Kidney capillary endothelial cell (primary cell): ENCODE measurements at places on chromosomes 11 and 22.

GRCh38 chr22:29310065-29310862, 3.8 kb downstream of the GAS2L1 start:
- no peak for DNase-seq

DNA sequence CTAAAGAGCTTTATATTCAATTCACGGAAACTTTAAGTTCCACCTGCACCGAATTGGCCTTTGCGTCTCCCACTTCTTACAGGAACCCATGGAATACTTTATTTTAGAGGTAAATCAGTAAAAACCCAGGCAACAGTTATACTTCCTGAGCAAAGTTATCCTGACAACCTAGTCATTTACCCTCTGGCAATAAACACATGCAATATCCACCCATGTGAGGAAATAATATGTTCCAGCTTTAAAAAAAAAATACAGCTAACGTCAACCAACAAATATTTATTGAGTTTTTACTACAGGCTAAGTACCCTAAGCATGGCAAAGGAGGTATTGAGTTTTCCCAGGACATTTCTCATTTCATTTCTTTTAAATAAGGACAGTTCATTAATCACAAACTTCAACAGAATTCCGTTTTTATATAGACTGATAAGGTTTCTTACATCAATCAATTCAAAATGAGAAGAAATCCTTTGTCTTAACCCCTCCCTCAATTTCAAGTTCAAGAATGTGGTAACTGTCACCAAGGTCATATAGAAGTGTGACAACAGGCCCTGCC, 38.3 kb upstream of the CCDC34 start:
- no peak for DNase-seq

DNA sequence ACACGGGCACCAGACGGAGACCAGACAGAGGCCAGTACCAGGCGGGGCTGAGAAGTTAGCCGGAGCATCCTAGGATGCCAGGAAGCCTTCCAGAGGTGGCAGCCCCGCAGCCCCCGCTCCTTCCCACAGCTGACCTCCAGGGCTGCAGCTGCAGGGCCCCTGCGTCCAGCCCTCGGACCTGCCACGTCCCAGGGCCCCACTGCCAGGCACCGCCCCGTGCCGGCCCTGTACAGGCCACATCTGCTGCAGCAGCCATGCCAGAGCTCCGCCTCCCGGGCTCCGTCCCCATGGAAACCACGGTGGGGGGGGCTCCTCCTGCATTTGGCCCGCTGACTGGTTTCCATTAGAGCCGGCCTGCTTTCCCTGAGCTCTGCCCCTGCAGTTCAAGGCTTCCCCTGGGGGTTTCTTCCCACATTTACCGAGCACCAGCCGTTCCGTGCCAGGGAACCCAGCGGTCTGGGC, 62.5 kb upstream of the PPARA start:
- DNase-seq: no peak

- DNase-seq: no peak
Observed at GRCh38 chr11:78790784-78791183, 216.1 kb upstream of the NARS2 start.

DNA sequence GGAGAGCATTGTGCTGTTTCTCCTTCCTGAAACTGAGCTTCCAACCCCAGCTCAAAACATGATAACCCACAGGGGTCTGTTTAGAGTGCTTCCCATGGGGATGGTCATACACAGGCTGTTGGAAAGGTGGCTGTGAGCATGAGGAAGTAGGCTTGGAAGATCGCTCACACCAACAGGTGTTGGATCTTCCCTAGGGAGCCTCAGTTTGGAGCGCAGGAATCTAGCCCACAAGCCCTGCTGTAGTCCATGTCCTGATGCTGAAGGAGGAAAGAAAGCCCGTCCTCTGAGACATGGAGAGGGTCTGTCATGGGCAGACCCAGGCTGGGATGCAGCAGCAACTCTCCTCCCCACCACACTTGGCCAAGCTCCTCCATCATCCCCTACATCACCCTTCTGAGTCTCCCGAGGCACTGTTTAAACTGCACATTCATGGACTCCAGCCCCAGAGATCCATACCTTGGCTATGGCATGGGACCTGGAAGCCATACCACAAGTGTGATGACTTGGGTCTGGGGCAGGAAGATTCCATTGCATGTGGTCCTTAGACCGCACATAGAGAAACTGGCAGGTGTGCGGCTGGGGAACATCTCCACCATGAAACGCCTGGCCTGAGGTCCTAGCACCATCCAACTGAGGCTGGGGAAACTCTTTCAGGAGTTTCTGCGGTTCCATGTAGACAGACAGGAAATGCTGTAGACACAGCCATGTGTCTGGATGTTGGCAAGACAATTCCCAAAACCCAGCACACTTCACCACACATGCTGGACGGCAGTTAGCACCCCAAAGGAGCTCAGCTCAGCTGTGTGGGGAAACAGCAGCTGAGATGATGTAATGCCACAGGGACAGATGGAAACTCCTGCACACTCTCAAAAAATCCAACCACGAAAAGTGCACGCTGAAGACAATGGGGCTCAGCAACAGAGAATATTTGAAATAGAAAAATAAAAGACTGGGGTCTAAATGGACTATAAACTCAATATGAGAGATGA, 27.6 kb upstream of the TTC12 start:
- DNase-seq: no peak

GRCh38 chr11:125569915-125570621, 791 bp downstream of the EI24 start:
- DNase-seq: no peak

DNA sequence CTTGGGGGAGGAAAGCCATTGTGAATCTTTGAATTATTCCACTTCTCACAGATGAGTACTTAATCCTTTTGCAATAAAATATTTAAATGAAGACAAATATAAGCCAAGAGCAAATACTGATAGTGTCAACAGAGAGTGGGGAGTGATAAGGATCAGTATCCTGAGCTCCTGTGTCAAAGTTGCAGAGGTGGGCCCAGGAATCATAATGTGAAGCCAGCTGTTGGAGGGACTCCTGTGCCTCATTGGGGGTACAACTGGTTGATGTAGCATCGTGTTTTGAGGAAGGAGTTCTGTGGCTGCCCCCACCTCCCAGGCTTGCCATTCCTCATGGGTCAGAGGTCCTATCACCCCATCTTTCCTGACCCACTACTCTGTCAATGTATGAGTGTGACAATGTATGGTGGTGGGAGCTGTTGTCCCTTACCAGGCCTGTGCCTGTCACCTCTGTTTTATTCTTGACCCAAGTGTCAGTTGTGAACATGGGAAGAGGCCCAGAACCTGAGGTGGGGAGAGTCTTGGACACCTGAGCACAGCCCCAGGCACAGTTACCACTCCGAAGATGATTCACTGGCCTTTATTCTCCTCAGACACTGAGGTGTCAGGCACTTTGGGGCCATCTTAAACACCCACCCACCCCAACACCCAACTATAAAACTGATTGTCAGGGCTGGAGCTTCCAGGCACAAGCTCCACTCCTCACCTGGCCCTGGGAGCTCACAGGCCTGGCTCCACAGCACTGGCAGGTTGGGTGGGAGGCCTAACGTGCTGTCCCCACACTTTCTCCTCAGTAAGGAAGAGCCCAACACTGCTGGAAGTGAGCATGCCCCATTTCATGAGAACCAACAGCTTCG, 38.4 kb downstream of the KCNQ1OT1 start:
- DNase-seq: no peak

GRCh38 chr11:78795621-78796261, 221.1 kb upstream of the NARS2 start:
- DNase-seq: no peak

- DNase-seq: no peak
Observed at GRCh38 chr11:8221046-8221723, 42.5 kb downstream of the LMO1 start.

GRCh38 chr11:72781313-72782080, 12.3 kb downstream of the STARD10 start:
- no peak for DNase-seq

DNA sequence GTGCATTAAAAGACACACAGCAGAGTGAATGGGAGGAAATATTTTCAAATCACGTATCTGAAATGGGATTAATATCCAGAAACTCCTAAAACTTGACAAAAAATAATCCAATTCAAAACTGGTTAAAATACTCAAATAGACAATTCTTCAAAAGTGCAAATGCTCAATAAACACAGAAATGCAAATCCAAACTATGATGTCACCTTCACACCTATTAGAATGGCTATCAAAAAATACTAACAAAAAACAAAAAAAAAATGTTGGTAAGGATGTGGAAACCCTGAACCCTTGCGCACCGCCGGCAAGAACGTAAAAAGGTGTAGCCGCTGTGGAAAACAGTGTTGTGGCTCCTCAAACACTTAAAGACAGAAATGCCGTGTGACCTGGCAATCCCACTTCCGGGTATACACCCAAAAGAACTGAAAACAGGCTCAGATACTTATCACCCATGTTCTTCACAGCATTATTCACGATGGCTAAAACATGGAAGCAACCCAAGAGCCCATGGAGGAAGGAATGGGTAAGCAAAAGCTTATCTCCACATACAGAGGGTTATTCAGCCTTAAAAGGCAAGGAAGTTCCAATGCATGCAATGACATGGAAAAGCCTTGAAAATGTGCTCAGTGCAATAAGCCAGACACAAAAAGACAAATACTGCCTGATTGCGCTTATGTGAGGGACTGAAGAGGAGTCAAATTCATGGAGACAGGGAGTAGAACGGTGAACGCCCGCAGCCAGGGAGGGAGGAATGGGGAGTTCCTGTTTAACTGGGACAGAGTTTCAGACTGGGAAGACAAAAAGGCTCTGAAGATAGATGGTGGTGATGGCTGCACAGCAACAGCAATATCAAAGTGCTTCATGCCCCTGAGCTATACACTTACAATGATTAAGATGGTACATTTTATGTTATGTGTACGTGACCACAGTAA, 19.6 kb downstream of the BRD1 start:
- DNase-seq: no peak

- DNase-seq: no peak
Observed at GRCh38 chr11:98834776-98835175, 186.0 kb upstream of the CNTN5 start.
